GOT3 (cell line): ENCODE measurements at places on chromosomes 5 and 9.

DNA sequence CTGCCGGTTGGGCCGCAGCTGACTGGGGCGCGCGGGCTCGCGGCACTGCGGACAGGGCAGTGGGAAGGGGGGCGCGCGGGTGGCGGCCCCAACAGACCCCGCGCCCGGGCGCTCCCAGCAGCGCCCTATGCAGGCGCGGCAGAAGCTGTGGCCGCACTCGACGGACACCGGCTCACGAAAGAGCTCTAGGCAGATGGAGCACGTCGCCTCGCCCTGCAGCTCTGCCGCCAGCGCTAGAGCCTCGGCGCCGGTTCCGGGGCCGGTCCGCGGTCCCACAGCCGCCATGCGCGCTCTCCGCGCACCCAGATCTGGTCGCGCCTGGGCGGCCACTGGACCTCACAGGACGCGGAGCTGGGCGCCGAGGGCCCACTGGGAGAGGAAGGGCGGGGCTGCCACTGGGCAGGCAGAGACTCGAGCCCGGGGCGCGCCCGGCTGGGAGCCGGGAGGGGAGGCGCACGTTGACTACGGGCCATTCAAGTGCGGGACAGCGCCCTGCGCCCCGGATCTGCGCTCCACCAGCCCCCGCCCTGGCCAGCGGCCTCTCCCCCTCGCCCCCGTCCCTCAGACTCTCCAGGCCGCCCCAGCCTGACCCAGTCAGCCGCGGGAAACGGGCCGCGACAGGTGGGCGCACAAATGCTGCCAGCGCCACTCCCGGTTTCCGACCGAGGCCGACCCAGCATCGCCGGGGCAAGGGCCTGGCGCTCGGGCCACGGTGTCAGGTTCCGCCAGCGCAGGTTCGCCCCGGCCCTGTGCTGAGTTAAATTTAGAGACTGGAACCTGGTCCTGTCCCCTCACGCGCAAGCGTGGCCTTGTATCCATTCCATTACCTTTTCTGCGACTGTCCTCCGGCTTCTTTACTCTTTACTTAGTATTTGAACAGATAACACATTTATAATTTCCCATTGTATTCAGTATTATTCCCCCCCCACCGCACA, at the start of gene TRIM7:
Gene TRIM7 (minus strand): TSS at position 371 of the 935 bp plus-strand sequence. CDS start 86 bp downstream, at position 285.
- DNase-seq, result no peak

GRCh38 chr5:116658830-116659229, 84.2 kb upstream of the SEMA6A start:
- no peak for DNase-seq

GRCh38 chr5:83547161-83547560, 75.6 kb downstream of the VCAN start:
- DNase-seq, result no peak

GRCh38 chr5:131538177-131538593, 96.8 kb downstream of the RAPGEF6 start:
- no peak for DNase-seq
